ENCODE measurements at places on chromosomes 7 and 10.

DNA sequence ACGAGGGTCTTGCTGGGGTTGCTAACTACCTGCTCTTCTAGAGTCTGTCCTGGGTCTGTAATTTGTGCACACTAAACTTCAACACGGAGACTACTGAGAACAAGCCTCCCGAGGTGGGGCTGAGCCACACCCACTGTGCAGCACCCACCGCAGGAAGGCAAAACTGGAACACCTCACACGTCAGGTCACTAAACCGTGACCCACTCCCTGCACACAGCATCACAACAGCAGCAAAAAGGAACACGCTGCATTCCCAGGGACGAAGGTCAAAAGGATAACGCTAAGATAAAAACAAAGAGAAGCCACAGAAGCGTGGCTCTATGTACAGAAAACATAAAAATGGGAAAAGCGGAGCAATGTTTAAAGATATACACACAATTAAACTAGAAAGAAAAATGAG, 170.1 kb downstream of the MAD1L1 start:
- no peak for DNase-seq

GRCh38 chr10:60570272-60570865, 180.7 kb upstream of the ANK3 start:
- DNase-seq: no peak

- DNase-seq: peak; percentile 9
Observed at GRCh38 chr7:113664867-113665266, 253.9 kb downstream of the PPP1R3A start.

DNA sequence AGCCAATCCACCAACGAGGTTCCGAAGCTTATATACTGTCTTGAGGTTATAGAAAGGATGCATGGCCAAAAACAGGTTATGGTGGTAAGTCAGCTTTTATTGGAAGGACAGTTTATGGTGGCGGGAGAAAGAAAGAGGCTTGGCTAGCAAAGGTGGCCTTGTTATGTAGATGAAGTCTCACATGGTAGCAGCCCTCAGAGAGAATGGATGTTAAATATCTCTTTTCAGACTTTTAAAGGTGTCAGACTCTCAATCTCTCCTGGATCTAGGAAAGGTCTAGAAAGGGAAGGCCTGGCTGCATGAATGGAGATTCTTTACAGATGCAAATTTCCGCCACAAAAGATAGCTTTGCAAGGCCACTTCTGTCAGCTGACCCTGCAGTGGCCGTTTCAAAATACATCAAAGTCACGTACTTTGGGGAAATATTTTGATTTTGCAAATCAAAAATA, 333.8 kb downstream of the GALNT17 start:
- no peak for DNase-seq

DNA sequence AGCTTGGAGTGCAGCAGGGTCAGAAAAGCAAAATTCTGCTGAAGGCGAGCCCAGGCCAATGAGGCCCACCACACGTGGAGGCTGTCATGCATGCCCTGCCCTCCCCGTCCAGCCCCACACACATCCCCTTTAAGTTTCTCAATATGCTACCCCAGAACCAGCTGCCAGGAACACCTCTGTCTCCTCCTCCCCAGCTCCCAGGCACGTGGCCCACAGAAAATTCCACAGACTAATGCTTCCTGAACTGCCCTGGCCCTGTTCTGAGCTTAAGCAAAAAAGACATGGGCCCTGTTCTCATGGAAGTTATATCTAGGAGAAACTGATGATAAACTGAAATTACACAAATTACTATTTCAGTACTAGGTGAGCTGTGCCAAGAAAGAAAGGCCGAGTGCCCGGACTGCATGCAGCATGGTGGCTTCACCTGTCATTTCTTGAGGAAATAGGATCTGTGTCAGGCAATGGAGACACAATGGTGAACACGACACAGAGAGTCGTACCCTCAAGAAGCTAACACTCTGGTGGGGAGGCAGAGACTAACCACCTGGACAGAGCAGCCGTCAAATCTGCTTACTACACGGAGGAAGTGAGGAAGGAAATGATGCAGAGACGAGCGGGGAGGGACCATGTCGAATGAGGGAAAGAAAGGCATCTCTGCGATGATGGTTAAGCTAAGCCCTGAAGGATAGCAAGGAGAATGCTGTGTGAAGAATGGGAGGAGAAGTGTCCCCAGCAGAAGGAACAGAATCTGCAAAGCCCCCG, 44.5 kb downstream of the PODXL start:
- no peak for DNase-seq

- no peak for DNase-seq
Observed at GRCh38 chr10:70969188-70969587, 80.8 kb upstream of the PCBD1 start.

Data from ELR (cell line).